Vein endothelial cell (primary cell): ENCODE measurements at places on chromosomes 5 and 9. TPM values are rescaled to one million over a fixed set of nuclear protein-coding genes. Genes with fewer than 3 reads are reported as not detected.

FAM221B gene
- total RNA-seq = not detected in 2 replicates

SYK gene
- under 0.01 TPM in 1 of 2 replicates, not detected in the other for total RNA-seq

C5orf52 gene
- not detected in 2 replicates for total RNA-seq

CDC20B gene
- under 0.01 and 0.19 TPM in 2 replicates for total RNA-seq

GALNT12 gene
- total RNA-seq = under 0.01 and 0.76 TPM in 2 replicates

TAF1L gene
- under 0.01 TPM in 1 of 2 replicates, not detected in the other for total RNA-seq

LCN9 gene
- total RNA-seq = not detected in 2 replicates

GPX3 gene
- 2.3 and 10.4 TPM in 2 replicates for total RNA-seq

DAB2 gene
- total RNA-seq = 153 and 158 TPM in 2 replicates

SOHLH1 gene
- not detected in 2 replicates for total RNA-seq

IL9 gene
- total RNA-seq = not detected in 2 replicates

SLIT3 gene
- 0.10 and 0.33 TPM in 2 replicates for total RNA-seq

FBXW11 gene
- 64.0 and 75.8 TPM in 2 replicates for total RNA-seq

MOB3B gene
- 0.48 and 0.65 TPM in 2 replicates for total RNA-seq

CTSV gene
- 0.33 and 0.67 TPM in 2 replicates for total RNA-seq

SLC6A18 gene
- total RNA-seq = not detected in 2 replicates

TSLP gene
- total RNA-seq = not detected in 2 replicates

GABRG2 gene
- not detected in 2 replicates for total RNA-seq

NRG2 gene
- 0.33 and 0.96 TPM in 2 replicates for total RNA-seq

DNAJC18 gene
- 8.7 and 13.7 TPM in 2 replicates for total RNA-seq

MAMDC4 gene
- 0.98 and 1.4 TPM in 2 replicates for total RNA-seq

N4BP3 gene
- total RNA-seq = 37.9 and 44.2 TPM in 2 replicates

DND1 gene
- total RNA-seq = 0.38 TPM in 1 of 2 replicates, not detected in the other

FRRS1L gene
- not detected in 2 replicates for total RNA-seq

TNC gene
- total RNA-seq = 1.3 and 2.7 TPM in 2 replicates

PCDHA3 gene
- under 0.01 and 0.19 TPM in 2 replicates for total RNA-seq

BTNL8 gene
- not detected in 2 replicates for total RNA-seq

PDE8B gene
- 0.10 TPM in 1 of 2 replicates, not detected in the other for total RNA-seq

SPATA31E1 gene
- total RNA-seq = not detected in 2 replicates

PIGO gene
- 12.4 and 13.1 TPM in 2 replicates for total RNA-seq

CCNJL gene
- 10.1 and 12.4 TPM in 2 replicates for total RNA-seq

FAT2 gene
- under 0.01 TPM in 1 of 2 replicates, not detected in the other for total RNA-seq

IL13 gene
- total RNA-seq = not detected in 2 replicates

XRCC4 gene
- 7.5 and 10.1 TPM in 2 replicates for total RNA-seq

PCDHGA2 gene
- total RNA-seq = 1.6 and 2.9 TPM in 2 replicates

ERAP2 gene
- total RNA-seq = 6.5 and 77.3 TPM in 2 replicates

SIT1 gene
- not detected in 2 replicates for total RNA-seq

PCDHGA8 gene
- 2.0 and 2.9 TPM in 2 replicates for total RNA-seq

PCA3 gene
- 0.29 and 0.33 TPM in 2 replicates for total RNA-seq

SH3GL2 gene
- under 0.01 and 0.29 TPM in 2 replicates for total RNA-seq

SNCAIP gene
- total RNA-seq = 23.5 and 37.4 TPM in 2 replicates

ATP10B gene
- not detected in 2 replicates for total RNA-seq

GABRA6 gene
- total RNA-seq = not detected in 2 replicates

RLN2 gene
- not detected in 2 replicates for total RNA-seq

SHISAL2B gene
- total RNA-seq = not detected in 2 replicates

SLC1A3 gene
- total RNA-seq = not detected in 2 replicates

KYAT1 gene
- total RNA-seq = 5.7 and 9.5 TPM in 2 replicates

PHYHD1 gene
- total RNA-seq = 0.19 and 1.3 TPM in 2 replicates

PCDHGC3 gene
- 17.0 and 20.5 TPM in 2 replicates for total RNA-seq

FREM1 gene
- total RNA-seq = under 0.01 TPM in 1 of 2 replicates, not detected in the other

WWC1 gene
- 0.48 TPM in 1 of 2 replicates, not detected in the other for total RNA-seq

LCN6 gene
- total RNA-seq = 0.33 TPM in 1 of 2 replicates, not detected in the other

CARTPT gene
- total RNA-seq = not detected in 2 replicates

UBAP1 gene
- 40.5 and 41.2 TPM in 2 replicates for total RNA-seq

BOD1 gene
- 59.2 and 60.8 TPM in 2 replicates for total RNA-seq

KIF12 gene
- total RNA-seq = 0.10 and 0.33 TPM in 2 replicates

MPDZ gene
- 58.5 and 63.4 TPM in 2 replicates for total RNA-seq

NR5A1 gene
- total RNA-seq = not detected in 2 replicates

SLC27A6 gene
- total RNA-seq = not detected in 2 replicates

NEURL1B gene
- total RNA-seq = 0.65 and 1.6 TPM in 2 replicates
